ENCODE measurements at places on chromosomes 2 and 18.

DNA sequence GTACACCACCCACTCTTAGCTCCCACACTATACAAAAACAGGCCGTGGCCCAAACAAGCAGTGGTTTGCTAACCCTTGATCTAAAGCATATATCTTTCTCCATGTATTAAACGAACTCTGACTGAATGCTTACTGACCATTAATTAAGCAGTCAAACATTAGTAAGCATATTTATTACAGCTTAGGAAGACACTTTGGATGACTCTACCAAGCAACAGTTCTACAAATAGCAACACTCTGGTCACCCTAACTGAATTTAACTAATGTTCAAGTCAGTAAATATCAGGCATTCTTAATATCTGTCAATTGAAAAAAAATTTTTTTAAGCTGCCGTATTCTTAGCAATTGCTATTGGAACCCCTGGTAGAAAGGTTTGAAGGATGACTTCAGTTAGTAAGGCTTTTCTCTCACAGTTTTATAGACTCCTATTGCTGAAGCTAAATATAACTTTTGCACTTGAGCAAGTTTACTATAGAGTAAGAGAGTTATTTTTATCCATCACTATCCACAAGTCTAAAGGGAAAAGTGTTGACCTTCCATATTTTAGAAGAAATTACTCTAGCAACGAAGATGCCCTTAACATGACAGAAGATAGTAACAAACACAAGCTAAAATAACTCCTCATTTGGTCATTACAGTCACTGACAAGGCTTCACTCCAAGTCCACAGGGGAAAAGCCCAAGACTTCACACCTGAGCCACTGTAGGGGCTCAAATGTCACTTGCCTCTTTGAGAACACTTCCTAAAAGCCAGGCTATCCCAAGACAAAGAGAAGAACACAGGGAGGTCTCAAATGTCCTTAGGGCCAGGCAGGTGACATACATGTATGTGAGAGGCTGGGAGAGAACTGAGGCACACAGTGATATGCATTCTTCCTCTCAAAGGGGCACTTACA, 74.4 kb downstream of the RTN4 start:
- DNase-seq, result no peak

DNA sequence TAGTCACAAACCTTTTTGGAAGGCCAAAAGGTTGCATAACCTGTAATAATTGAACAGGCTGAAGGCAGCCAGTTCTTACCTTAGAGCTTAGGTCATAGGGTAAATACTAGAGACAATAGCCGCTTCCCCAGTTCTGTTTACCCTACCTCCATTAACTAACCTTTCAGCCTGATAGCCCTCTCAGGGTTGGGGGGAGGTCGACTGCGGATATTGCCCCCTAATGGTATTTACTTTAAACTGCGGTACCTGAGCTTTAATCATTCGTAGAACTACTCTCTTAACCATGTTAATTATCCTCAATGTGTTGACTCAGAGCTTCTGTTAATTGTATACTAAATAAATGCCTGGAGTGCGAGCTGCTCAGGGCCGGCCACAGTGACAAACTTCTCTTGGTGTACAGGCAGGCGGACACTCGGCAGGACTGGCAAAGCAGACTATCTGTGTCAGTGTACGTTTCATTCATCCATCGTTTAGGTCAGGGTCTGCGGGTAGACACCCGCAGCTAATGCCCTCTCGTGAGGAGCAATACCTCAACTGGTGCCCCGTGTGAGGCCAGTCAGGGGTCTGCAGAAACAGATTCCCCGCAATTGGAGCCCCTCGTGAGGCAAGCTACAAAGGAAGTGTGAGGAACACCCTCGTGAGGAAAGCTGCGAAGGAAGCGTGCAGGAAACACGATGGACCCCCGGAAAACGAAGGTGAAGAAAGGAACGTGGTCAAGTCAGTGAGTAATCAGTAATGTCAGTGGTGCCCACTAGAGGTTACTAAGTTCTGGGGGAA, 115.3 kb upstream of the SCN7A start:
- DNase-seq, result no peak

- DNase-seq, result no peak
These were observed 35.2 kb downstream of the SETBP1 start for GRCh38 chr18:44715842-44716241.

DNA sequence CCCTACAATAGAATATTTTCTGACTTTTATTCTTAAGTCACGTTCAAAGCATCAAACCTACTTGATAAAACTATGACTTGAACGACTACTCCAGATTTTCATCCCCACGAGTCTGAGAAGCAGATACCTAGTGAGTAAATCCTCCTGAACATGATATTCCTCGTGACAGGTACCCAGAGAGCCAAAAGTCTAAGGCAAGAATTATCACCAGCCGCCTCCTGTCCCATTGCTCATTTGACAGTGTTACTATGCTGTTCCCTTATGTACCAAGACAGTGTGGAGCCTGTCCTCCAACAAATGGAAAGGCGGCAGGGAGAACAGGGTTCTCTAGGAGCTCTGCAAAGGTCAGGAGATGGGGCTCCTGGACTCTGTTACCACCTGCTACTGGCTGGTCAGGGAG, 8.3 kb upstream of the ALPK2 start:
- DNase-seq, result no peak

DNA sequence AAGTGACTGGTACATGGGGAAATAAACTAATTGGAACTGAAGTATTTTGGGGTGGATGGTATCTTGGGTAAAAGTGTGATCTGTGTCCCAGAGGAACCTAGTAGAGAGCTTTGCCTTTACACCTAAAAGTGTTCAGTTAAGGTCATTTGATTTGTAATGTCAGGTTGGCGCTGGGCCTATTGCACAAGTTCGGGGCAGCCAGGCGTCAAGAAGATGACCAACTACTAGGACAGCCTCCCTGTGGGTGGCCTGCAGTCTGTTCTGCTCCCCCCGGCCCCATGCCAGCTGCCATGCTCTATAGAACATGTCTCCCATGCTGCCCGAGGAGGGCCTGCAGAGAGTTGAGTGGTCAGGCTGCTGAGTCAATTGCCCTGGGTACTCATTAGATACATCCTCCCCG, 10.1 kb downstream of the RRM2 start:
- no peak for DNase-seq

DNA sequence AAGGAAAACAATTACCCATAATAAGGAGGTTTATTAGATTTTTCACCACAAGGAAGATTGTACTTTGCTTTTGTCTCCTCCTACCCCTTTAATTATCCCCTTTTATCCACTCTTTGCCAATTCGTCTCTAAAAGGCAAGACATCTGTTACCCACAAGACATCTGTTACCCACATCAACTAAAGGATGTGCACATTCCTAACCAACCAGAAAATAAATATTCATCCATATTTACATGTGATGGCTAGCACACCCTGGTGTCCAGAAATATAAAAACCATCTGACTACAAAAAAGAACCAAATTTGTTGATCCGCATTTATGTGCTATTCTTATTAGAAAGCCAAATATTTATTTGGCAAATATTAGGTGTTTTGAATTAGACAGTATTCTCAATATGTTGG, 35.7 kb downstream of the ACVR1C start:
- DNase-seq, result no peak

GRCh38 chr2:86789687-86790133, 1.0 kb downstream of the CD8A start:
- no peak for DNase-seq

GRCh38 chr2:76170009-76170384, 459.3 kb upstream of the GCFC2 start:
- DNase-seq, result no peak

GRCh38 chr2:15944325-15945017, 4.1 kb downstream of the MYCN start:
- DNase-seq, result no peak

DNA sequence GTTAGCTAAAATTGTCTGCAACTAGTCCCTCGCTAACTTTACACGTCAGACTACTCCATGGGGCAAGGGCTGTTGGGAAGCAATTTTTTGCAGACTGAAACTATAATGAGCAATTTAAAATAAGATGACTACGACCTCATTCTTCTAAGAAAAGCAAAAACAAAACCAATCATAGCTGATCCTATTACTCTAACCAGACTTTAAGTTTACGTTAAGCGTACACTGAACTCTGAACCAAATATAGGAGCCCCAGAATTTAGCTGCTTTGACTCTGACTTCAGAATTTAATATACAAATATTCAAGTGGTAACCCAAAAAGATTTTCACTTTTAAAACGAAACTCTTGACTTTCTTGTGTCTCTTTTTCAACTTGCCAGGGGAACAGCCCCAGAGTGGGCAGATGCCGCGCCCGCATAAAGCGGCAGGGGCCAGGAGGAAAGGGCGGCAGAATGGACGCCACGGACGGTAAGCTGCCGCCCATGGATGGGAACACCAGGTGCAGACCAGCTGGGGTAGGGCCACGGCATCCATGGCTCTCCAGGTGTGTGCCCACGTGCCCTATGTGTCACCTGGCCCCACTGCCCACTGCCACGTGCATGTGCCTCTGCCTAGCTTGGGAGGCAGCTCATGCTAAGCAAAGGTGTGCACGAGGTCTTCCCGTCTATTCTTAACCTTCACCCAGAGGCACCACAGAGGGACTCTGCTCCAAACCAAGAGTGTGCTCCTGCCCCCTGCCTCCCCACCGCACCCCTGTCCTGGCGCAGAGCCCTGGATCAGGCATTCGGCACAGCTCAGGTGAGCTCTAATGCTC, 217.6 kb downstream of the HDAC4 start:
- no peak for DNase-seq

- DNase-seq, result no peak
These were observed 204.1 kb downstream of the GLI2 start for GRCh38 chr2:120939595-120940318.

DNA sequence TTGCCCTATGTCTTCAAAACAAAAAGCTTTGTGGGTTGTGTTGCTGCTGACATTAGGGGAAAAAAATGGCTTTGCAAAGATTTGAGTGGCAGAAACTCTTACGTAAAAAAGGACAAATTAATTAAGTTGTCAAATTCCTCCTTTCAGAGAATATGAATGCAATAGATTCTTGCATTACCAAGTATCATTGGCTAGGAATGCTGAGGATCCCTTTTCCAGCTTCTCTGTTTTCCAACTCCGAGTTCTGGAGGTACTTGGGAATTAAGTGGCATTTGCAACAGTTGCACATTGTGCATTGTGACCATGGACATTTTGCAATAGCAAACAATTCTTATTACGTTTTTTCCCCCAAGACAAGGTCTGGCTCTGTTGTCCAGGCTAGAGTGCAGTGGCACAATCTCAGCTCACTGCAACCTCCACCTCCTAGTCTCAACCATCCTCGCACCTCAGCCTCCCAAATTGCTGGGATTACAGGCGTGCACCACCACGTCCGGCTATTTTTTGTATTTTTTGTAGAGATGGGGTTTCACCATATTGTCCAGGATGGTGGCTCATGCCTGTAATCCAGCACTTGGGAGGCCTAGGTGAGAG, 29.9 kb upstream of the PPP1CB start:
- DNase-seq, result no peak

DNA sequence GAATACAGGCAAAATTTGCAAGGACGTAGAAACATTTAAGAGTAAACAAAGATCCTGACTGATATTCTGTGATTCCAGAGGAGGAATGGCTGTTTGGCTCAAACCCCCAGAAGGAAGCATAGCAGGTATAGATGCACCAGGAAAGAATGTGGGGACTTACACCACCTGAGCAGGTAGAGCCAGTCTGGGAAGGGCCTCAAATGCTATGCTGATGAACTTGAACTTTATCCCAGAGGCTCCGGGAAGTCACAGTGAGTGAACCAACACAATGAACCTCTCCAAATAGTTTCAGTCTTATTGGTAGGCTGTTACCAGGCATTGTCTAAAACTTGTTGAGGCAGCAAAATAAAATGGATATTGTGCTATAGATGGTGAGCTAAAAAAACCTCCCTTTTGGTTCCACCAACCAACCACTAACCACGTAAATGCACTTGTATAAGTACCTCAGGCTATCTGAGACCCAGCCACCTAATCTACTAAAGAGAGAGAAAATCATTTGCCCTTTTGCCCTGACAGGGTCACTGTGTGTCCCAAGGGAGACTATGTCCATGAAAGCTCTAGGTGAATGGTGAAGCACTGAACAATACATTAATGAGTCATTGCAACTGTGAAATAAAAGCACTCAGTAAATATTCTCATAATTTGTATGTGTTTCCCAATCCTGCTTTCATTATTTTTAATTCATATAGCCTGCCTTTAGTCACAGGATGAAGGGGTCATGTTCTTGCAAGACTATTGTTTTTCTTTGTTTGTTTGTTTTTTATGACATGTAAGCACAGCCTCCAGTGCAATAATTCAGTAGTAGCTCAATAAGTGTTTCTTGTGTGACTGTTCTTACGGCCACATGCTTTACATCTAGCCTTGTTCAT, 911.6 kb downstream of the EPHA4 start:
- no peak for DNase-seq

- no peak for DNase-seq
These were observed 153.8 kb downstream of the AQP4 start for GRCh38 chr18:26711756-26712155.

DNA sequence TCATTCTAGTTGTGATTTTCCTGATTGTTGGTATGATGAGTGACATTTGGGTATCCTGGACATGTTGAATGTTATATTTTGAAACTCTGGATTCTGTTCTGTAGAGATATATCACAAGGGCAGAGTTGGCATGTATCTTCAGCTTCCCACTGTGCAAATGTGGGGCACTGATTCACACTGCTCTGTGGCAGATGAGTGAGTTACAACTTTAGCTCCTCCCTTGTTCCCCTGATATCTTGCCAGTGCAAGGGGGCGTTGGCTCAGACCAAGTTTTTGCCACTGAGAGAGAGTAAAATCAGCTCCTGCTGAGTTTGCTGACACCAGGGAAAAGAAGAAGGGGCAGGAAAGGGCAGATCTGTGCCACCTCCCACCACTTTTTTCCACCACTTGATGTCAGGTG, 199.6 kb upstream of the MMADHC start:
- DNase-seq, result no peak

DNA sequence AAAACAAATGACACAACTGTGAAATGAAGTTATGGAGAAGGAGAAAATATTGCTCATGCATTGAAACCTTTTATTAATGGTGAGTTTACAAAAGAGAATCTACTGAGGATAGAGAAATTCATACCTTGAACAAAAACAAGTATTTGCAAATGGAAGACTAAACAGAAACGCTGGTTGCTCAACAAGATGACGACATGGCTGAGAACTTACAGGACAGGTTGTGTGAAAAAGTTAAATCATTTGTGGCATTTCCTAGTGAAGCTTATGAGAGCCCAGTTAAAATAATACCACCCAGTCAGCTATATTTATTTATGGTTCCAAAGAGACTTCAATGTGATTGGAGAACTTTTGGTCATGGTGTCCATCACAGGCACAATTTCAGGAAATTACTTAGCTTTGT, 148.6 kb upstream of the PKDCC start:
- DNase-seq, result no peak

Measured in hematopoietic multipotent progenitor cell treated with erythropoietin and hydrocortisone succinate and interleukin-3 and kit ligand, for 17 days (in vitro differentiated cells).